Neural crest cell (in vitro differentiated cells): ENCODE measurements at places on chromosomes 6 and 20. TPM values are rescaled to one million over a fixed set of nuclear protein-coding genes. Genes with fewer than 3 reads are reported as not detected.

DNA sequence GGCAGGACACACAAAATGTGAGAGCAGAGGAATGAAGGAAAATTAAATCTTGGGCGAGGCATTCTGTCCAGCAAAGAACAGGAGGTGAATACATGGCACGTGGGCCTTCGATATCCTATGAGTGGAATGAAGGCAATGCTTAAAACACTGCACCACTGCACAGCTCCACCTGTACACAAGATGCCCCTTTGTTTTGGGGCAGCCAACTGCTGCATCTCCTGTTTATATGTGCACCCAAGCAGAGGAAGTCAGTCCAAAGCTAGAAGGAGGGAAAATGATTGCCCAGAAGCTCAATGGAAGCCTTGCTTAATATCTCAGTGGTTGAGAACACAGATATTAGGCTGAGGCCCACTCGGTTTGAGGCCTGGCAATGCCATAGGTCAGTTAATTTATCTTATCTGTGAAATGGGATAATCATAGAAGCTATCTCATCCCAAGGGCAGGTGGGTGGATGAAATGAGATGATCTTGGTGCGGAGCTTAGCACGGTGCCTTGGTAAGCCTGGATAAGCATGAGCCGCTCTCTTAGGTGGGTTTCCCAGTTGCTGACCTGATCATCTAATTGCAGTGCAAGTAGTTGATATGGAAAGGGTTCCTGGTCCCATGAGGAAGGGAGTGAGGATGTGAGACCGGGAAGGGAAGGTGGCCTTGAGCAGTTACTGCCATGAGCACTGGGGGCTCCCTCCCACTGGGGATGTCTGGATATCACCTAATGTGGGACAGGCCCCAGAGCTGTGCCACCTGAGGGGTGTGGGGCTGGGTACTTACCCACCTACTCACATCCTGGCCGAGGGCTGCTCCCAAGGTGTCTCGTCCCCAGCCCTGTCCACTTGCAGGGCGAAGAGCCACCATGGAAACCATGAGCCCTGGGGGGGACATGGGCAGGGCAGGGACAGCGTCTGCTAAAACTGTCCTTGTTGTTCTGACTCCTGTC is 9.9 kb downstream of the BANF2 start:
- no peak overlapping the region for H3K4me3 ChIP-seq
- peaks cover 12% of the 10 kb centered on the region for H3K4me1 ChIP-seq
- no peaks in the 10 kb centered on the region for H3K36me3 ChIP-seq
- H3K27ac ChIP-seq = no peak overlapping the region
- no peaks in the 10 kb centered on the region for H3K27me3 ChIP-seq

DNA sequence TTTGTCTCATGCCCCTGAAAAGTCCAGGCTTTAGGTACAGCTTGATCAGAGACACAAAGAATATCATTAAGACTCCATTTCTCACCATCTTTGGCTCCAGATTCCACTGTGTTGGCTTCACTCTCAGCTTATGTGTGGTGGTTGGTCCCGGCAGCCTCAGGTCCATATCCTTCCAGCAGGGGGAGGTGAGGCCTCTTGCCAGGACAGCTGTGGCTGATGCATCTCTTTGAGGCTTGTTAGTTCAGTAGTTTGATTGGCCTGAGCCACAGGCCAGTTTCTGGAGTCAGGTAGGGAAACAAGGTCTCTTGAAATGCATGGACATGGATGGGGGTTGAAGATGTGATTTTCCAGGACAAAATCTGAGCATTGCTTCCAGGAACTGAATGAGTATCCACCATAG is 62.4 kb downstream of the JAG1 start:
- no peaks in the 10 kb centered on the region for H3K27me3 ChIP-seq
- no peak for DNase-seq
- H3K27ac ChIP-seq = no peak overlapping the region
- H3K36me3 ChIP-seq = peaks cover 16% of the 10 kb centered on the region
- no peak overlapping the region for H3K4me3 ChIP-seq

- no peak overlapping the region for H3K27ac ChIP-seq
- H3K4me3 ChIP-seq = no peak overlapping the region
- peaks cover 24% of the 10 kb centered on the region for H3K4me1 ChIP-seq
- no peak for DNase-seq
Measured at GRCh38 chr20:64077094-64077493, 2.2 kb downstream of the RGS19 start.

DNA sequence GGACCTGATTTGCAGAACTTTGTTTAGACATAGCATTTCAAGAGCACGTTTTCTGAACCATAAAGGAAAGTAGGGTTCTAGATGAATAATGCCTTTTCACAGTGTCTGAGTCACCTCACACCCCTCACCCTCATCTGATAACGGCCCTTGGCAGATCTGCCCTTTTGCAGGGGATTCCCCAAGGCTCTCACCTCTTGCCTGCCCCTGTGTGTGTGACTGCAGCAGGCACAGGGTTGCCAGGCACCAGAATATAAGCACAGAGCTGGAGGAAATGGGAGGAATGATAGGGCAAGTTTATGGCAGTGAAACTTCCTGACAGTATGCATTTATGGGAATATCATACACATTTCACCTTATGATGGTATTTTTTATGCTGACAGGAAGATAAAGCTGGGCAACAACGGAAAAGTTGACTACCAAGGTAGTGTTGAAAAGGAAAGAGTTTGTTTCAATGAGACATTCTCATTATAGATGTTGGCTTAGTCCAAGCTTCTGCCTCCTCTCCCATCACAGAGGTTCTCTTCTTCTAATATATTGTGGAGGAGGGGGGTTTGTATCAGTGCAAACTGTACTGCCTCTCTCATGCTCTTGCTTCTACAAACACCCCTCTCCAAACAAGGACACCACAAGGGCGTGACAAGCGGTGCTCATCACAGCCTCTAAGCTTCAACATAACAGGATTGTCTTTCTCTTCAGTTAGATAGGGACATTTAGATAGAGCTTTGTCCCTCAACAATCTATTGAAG is 101.5 kb upstream of the BACH2 start:
- peaks cover 4% of the 10 kb centered on the region for H3K4me1 ChIP-seq
- H3K27me3 ChIP-seq = no peaks in the 10 kb centered on the region
- H3K4me3 ChIP-seq = no peak overlapping the region

DNA sequence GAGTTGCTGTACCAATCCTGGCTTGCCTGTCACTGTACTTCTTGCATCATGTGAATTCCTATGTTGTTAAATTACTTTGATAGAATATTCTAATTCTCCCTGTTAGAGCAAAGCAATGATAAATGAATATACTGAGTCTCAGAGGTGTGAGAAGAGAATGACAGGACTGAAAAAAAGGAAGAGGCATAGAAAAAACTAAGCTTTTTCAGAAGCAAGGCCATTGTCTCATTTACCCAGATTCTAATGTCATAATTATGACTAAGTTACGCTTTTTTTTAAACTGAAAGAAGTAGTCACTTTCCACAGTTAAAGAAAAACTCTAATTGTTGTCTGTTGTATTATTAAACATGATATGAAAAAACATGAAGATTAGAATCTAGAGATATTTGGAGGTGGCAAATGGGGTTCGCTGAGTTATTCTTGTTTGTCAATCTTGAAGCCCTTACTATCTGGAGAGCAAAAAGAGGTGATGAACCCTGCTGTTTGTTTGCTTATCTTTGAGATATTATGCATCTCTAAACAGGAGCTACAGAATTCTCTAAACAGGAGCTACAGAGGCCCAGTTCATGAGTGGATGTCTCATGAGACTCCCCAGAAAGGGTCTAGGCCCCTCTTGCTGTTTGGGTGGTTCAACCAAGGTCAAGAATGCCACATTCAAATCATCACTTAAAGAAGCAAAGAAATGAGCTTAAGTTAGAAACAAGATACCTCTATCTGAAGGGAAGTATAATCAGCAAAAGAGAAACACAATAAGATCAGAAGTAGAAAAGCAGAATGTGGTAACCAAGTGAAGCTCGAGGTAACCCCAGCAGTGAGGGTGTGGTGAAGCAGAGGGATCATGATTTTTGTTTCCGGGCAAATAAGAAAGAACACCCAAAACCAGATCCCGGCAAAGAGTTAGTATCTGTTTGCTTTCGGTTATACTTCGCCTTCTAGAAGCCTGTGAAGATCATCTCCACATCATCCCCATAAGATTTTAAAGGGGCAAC is 33.3 kb upstream of the THEMIS start:
- peaks cover 4% of the 10 kb centered on the region for H3K36me3 ChIP-seq
- H3K4me3 ChIP-seq = no peak overlapping the region
- H3K27ac ChIP-seq = no peak overlapping the region
- DNase-seq = no peak
- peaks cover 4% of the 10 kb centered on the region for H3K4me1 ChIP-seq

DNA sequence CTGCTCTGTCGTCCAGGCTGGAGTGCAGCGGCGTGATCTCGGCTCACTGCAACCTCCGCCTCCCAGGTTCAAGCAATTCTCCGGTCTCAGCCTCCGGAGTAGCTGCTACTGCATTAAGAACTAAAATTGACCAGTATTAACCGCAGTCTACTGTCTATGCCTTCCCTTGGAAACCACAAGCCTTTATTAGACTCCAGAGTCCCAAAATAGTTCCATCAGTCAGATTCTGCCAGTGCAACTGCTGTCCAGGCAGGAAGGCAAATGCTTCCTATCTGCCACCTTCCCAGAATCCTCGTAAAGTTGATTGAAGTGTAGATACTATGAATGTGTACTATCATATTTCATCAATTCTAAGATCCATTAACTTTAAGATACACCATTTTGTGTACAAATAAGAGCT is 16.7 kb downstream of the KAT14 start:
- no peak overlapping the region for H3K4me3 ChIP-seq
- no peak overlapping the region for H3K27ac ChIP-seq

- no peaks in the 10 kb centered on the region for H3K27me3 ChIP-seq
- H3K4me1 ChIP-seq = peaks cover 5% of the 10 kb centered on the region
- no peak overlapping the region for H3K27ac ChIP-seq
- DNase-seq = no peak
- no peak overlapping the region for H3K4me3 ChIP-seq
- no peaks in the 10 kb centered on the region for H3K36me3 ChIP-seq
Measured at GRCh38 chr6:109313139-109313538, 69.1 kb downstream of the CD164 start.

HLA-DQB2 gene
- total RNA-seq = not detected in 2 replicates

CNBD2 gene
- 5.6 and 7.4 TPM in 2 replicates for total RNA-seq
